ENCODE measurements at places on chromosomes 4 and X.

GRCh38 chr4:155322782-155323181, 54.0 kb downstream of the MAP9 start:
- no peak for DNase-seq

DNA sequence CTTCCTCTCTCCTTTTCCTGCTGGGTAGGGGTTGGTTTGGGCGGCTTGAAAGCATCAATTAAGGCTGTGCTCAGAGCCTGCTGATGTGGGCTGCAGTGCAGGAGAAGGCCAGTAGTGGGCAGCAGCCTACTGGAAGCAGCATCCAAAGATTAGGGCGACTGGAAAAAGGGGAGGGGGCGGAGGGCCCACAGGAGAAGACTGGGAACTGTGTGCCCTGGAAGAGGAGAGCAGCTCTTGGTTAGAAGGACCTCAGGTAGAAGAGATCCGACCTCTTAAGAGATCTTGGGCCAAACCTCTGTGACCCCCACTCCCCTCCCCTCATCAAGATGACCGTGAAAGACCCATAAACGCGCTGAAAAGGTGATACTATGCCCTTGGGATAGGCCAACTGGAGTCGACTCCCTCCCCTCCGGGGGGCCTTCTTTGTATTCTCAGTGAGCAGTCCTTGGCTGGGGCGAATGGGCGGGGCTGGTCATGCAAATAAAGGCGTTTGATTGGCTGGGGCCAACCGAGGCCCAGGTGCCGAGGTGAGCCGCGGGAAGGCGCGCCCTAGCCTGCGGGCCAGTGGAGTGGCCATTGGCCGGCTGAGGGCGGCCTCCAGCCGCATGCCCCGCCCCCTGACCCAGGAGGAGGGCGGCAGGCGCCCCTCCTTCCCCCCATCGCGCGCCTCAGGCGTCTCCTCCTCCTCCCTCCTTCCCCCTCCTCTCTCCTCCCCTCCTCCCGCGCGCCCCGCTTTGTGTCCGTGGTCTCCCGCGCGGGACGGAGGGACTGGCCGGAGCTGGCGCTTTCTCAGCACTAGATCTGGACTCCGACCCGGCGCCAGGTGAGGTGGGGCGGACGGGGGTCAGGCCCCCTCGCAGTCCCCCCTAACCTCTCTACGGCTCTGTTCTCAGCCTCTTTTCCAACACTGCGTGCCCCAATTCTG, 10.1 kb downstream of the DLG3 start:
- DNase-seq = no peak

GRCh38 chrX:34657726-34658070, 613 bp upstream of the TMEM47 start:
- DNase-seq = no peak

GRCh38 chr4:26342328-26343037, 21.7 kb downstream of the RBPJ start:
- no peak for DNase-seq

- DNase-seq = no peak
Measured at GRCh38 chr4:83618431-83618830, 82.5 kb downstream of the GPAT3 start.

GRCh38 chr4:2647403-2648158, 108.6 kb downstream of the TNIP2 start:
- no peak for DNase-seq

DNA sequence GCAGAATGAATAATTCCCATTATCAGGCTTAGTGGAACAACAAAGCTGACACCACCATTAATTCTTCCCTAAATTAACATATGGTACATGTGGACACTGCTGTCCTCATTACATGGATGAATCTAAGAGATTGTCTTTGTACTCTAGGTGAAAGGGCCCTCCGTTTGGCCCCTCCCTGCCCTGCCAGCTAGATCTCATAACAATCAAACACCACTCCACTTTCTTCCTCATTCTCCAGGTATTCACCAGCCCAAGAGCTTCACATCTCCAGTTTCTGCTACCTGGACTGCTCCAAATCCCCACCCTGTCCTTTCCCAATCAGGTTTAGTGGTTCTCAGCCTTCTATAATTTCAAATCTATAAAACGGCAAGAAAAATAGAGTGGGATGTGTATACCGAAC, 3.8 kb downstream of the HSD17B11 start:
- DNase-seq = no peak

GRCh38 chr4:13365195-13365594, 118.9 kb downstream of the RAB28 start:
- no peak for DNase-seq

GRCh38 chr4:48578132-48578968, 88.3 kb downstream of the ZAR1 start:
- peak; percentile 41 for DNase-seq

DNA sequence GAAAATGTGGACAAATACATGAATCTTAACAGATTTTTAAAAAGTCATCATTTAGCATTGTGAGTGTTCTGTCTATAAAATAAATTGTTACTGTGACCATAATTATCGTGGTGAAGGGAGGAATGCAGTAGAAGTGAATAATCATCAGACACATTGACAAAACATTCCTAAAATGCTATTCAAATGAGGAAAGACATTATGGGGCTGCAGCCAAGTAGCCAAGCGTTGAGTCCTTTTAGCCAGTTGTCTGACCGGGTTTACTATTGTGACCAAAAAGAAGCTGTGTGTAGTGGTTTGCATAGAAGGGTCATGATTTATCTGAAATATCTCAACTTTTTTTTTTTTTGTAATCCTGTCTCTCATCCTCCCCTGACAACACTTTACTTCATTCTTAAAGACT, 19.5 kb downstream of the WWC2 start:
- DNase-seq = no peak

- no peak for DNase-seq
Measured at GRCh38 chrX:123917069-123917468, 44.4 kb upstream of the STAG2 start.

- DNase-seq = no peak
Measured at GRCh38 chr4:21001490-21001889, 301.2 kb downstream of the PACRGL start.

- DNase-seq = no peak
Measured at GRCh38 chr4:8393593-8394038, 46.9 kb downstream of the ACOX3 start.

Measured in iPS DF 6.9 (cell line).